Activated T-helper 2 cell treated with anti-CD3 and anti-CD28 coated beads, Interferon-gamma antibody, Interleukin-2, Interleukin-4, amounts not matched to agents 10 μg/mL and 5 μg/mL and 100 μg/mL, durations not matched to agents 14 hours and 24 hours and 36 hours (primary cell): ENCODE measurements at places on chromosomes 3 and 15. TPM values are rescaled to one million over a fixed set of nuclear protein-coding genes. Genes with fewer than 3 reads are reported as not detected.

The IMPG2 gene
- 0.05 and 0.09 TPM in 2 replicates for total RNA-seq

The SLITRK3 gene
- total RNA-seq: not detected in 2 replicates

The TM4SF1 gene
- not detected in 2 replicates for total RNA-seq

The KLHL6 gene
- total RNA-seq: 29.5 and 29.7 TPM in 2 replicates

The PLSCR5 gene
- total RNA-seq: not detected in 2 replicates

The PIF1 gene
- total RNA-seq: 28.1 and 29.2 TPM in 2 replicates

The MUC13 gene
- total RNA-seq: not detected in 2 replicates

The THRB gene
- total RNA-seq: not detected in 2 replicates

The EFCAB12 gene
- 0.25 and 0.48 TPM in 2 replicates for total RNA-seq

The PLOD2 gene
- total RNA-seq: 1.1 and 2.2 TPM in 2 replicates

The ERICH6 gene
- total RNA-seq: 0.21 and 0.39 TPM in 2 replicates

The SCAMP5 gene
- 0.89 and 0.99 TPM in 2 replicates for total RNA-seq

The TNFAIP8L3 gene
- total RNA-seq: 0.98 and 1.8 TPM in 2 replicates

The HMG20A gene
- total RNA-seq: 43.8 and 49.8 TPM in 2 replicates

The GANC gene
- 19.5 and 22.4 TPM in 2 replicates for total RNA-seq

The SCAANT1 gene
- 1.8 TPM in 1 of 2 replicates, not detected in the other for total RNA-seq

The OR5H14 gene
- total RNA-seq: 0.02 TPM in 1 of 2 replicates, not detected in the other

The SLC9A9 gene
- total RNA-seq: 1.6 and 2.0 TPM in 2 replicates

The ARL14 gene
- total RNA-seq: not detected in 2 replicates

The POLQ gene
- 23.8 and 24.0 TPM in 2 replicates for total RNA-seq

The ST6GAL1 gene
- total RNA-seq: 78.1 and 85.9 TPM in 2 replicates

The GPR149 gene
- total RNA-seq: not detected in 2 replicates

The ZIC1 gene
- not detected in 2 replicates for total RNA-seq

The INKA1 gene
- 1.2 and 2.3 TPM in 2 replicates for total RNA-seq

The PAQR5 gene
- not detected in 2 replicates for total RNA-seq

The TM4SF18 gene
- not detected in 2 replicates for total RNA-seq

The GP9 gene
- not detected in 2 replicates for total RNA-seq

The GNAT1 gene
- total RNA-seq: not detected in 2 replicates

The GPR156 gene
- not detected in 2 replicates for total RNA-seq

The GOLGA8M gene
- 0.55 and 0.96 TPM in 2 replicates for total RNA-seq

The FBXW12 gene
- 0.14 TPM in 1 of 2 replicates, not detected in the other for total RNA-seq

The CCR8 gene
- 11.3 and 12.2 TPM in 2 replicates for total RNA-seq

The PDIA5 gene
- total RNA-seq: 29.0 and 32.3 TPM in 2 replicates

The ATG3 gene
- total RNA-seq: 61.1 and 61.6 TPM in 2 replicates

The ZNF774 gene
- total RNA-seq: 2.7 and 3.6 TPM in 2 replicates

The OR5K2 gene
- total RNA-seq: not detected in 2 replicates

The ADIPOQ gene
- total RNA-seq: not detected in 2 replicates

The KCNAB1 gene
- not detected in 2 replicates for total RNA-seq

The SLC28A1 gene
- not detected in 2 replicates for total RNA-seq

The HDAC11 gene
- 1.7 and 2.6 TPM in 2 replicates for total RNA-seq

The ITGB5 gene
- total RNA-seq: 3.3 and 4.3 TPM in 2 replicates

The UROC1 gene
- total RNA-seq: not detected in 2 replicates

The WNT5A gene
- 0.05 TPM in 2 replicates for total RNA-seq

The PLCB2 gene
- 96.3 and 98.9 TPM in 2 replicates for total RNA-seq

The GFM1 gene
- total RNA-seq: 59.1 and 60.9 TPM in 2 replicates

The KNG1 gene
- not detected in 2 replicates for total RNA-seq

The RARRES1 gene
- total RNA-seq: 0.21 and 0.64 TPM in 2 replicates

The NANOGP8 gene
- not detected in 2 replicates for total RNA-seq

The PIERCE2 gene
- total RNA-seq: not detected in 2 replicates

The HIGD2B gene
- 0.16 TPM in 2 replicates for total RNA-seq

The B3GNT5 gene
- total RNA-seq: 41.0 and 41.7 TPM in 2 replicates

The SH2D7 gene
- not detected in 2 replicates for total RNA-seq

The C3orf80 gene
- 0.25 and 0.30 TPM in 2 replicates for total RNA-seq

The ZMYND10 gene
- total RNA-seq: 0.94 and 1.8 TPM in 2 replicates

The SLC12A8 gene
- total RNA-seq: 1.3 and 1.4 TPM in 2 replicates

The SNAP23 gene
- total RNA-seq: 78.0 and 78.9 TPM in 2 replicates

The CCDC9B gene
- total RNA-seq: 0.34 and 0.41 TPM in 2 replicates
